Panc1 (cell line): ENCODE measurements at places on chromosomes 11 and 22.

GRCh38 chr11:41245184-41245583, 214.3 kb downstream of the LRRC4C start:
- DNase-seq: no peak

GRCh38 chr11:113073290-113073953, 112.2 kb downstream of the NCAM1 start:
- no peak for DNase-seq

DNA sequence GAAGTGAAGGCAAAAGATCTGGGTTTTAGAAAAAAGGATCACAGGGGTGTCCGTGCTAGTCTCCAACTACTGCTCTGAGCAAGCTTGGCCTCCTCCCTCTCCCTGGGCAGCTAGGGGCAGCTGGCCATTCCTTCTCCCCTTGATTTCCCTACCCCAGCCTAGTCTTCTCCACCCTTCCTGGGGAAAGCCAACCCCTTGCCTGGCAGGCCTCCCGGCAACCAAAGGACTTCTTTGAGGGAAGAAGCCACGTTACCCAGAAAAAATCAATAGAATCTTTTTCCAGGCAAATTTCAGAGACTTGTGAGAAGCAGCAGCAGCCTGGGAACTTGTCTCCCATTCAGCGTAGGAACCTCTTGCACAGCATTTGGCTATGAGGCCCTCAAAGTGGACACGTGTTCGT, 91.5 kb downstream of the MIAT start:
- no peak for DNase-seq

- DNase-seq: no peak
Measured at GRCh38 chr11:8732324-8732670, 49.7 kb downstream of the RPL27A start.

- no peak for DNase-seq
Measured at GRCh38 chr11:100949443-100949842, 180.2 kb downstream of the PGR start.

- DNase-seq: no peak
Measured at GRCh38 chr11:1051356-1052132, 15.0 kb upstream of the MUC6 start.

- DNase-seq: no peak
Measured at GRCh38 chr11:61893981-61894380, 2.6 kb upstream of the FADS3 start.

- peak; percentile 24 for DNase-seq
Measured at GRCh38 chr11:2533587-2534133, 88.9 kb downstream of the KCNQ1 start.

DNA sequence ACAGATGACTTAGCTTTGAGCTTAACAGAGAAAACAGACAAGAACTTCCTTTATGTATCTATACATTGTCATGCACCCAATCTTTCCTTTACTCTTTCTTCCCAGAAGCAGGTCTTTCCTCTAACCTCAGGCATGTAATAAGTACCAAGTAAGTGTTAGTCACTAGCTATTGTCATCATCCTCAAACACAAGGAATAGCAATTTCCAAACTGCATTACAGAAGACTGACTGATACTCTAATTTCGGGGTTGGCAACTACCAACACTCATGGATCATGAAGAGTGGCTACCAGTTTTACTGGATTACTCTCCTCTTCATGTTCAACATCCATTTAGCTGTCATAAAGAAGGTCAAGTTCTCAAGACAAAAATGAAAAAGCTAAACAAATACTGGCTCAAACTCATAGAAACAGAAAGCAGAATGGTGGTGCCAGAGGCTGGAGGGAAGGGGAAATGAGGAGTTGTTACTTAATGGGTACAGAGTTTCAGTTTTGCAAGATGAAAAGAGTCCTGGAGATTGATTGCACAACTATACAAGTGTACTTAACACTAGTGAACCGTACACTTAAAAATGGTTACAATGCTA, 111.6 kb downstream of the SIK3 start:
- peak; percentile 70 for DNase-seq

- DNase-seq: no peak
Measured at GRCh38 chr11:489610-490185, 17.3 kb downstream of the RNH1 start.

- DNase-seq: no peak
Measured at GRCh38 chr11:123410218-123410549, 19.9 kb upstream of the GRAMD1B start.

GRCh38 chr11:119249671-119250010, 43.5 kb downstream of the CBL start:
- no peak for DNase-seq

GRCh38 chr11:107583629-107584195, 7.2 kb upstream of the ELMOD1 start:
- peak; percentile 75 for DNase-seq

GRCh38 chr11:10488934-10489691, 34.0 kb downstream of the AMPD3 start:
- no peak for DNase-seq
